ENCODE measurements at places on chromosomes 16 and 17.

- DNase-seq: peak; percentile 27
Measured at GRCh38 chr17:75642784-75643642, 9.8 kb downstream of the SMIM5 start.

GRCh38 chr17:38892083-38892482 lies 22.2 kb downstream of the LASP1 start:
- no peak for DNase-seq

DNA sequence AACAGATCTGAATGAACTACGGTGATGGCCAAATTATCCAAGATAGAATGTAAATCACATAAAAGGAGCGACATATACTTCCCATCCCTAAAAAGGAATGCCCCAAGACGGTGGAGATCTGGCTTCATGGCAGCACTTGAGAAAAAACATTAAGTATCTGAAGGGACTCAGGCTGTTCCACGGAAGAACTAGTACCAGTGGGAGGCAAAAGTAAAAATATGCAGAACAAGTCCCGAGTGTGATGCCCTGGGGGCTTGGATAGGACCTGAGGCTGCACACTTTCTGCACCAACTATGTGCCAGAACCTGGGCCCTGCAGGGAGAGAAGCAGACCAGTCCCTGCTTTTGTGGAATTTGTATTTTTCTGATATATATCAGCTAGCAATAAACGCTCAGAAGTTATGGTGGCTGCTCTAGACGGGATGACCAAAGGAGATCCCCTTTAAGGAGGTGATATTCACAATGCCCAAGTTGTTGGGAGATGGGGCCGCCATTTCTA lies 539 bp upstream of the CKLF start:
- DNase-seq: no peak

DNA sequence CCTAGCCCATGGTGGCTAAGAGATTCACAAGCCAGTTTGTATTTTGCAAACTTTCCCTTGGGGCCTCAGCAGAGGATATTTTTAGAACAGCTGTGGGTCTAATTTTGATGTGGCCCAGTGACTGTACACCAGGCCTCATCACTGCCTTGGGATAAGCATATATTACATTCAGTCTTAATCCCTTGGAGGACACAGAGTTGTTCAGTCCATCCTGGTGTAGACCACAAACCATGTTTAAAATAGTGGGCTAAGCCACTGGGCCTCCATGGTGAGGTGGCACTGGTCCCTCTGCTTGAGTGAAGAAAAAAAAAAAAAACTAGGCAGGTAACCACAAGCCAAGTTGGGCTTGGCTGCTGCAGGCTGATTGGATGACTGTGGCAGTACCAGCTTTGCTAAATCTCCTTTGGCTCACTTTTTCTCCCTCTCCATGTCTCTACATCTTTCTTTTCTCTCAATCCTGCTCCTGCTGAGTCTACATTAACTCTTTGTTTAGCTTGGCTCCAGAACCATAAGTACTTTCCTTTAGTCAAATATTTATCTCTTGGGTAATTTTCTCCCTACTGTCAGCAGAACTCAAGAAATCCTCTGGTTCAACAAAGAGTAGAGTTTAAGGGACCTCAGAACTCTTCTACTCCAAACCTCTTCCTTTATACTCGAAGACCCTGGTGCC lies 120.0 kb upstream of the TBX2 start:
- DNase-seq: no peak

- no peak for DNase-seq
Measured at GRCh38 chr16:69833357-69834282, 71.5 kb downstream of the WWP2 start.

DNA sequence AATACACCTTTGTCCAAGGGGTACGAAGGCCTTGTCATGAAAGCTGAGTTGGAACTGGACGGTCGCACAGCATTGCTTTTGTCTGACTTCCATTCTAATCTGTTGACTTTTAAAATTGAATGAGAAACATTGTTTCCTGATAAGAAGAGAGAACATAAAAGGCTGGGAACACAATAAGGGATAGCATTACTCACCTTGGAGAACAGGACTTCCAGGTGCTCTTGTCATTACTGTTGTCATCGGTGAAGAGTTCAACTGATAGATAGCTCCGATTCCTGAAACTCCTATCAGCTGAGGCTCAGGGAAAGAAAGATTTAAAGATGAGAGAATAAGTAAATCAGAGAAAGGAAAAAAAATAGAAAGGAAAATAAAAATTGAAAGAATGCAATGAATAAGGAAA lies 351.1 kb downstream of the KCNJ2 start:
- no peak for DNase-seq

DNA sequence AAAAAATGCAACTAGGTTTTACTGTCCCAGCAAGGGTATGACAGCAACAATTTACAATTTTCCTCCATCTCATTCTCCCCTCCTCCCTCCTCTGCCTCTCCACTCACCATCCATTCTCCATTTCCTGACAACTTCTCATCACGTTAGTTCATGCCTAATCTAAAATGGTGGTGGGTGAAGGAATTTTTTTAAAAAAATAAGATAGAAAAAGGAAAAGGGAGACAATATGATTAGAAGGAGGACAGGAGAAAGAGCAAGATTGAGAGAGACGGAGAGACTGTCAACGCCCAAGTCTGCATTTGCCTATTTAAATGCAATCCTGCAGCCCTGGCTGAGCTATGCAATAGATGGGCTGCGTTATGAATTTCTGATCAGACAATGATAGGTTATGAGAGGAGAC lies 380.7 kb upstream of the PSMD7 start:
- no peak for DNase-seq

- no peak for DNase-seq
Measured at GRCh38 chr16:79401782-79402181, 198.8 kb downstream of the MAF start.

DNA sequence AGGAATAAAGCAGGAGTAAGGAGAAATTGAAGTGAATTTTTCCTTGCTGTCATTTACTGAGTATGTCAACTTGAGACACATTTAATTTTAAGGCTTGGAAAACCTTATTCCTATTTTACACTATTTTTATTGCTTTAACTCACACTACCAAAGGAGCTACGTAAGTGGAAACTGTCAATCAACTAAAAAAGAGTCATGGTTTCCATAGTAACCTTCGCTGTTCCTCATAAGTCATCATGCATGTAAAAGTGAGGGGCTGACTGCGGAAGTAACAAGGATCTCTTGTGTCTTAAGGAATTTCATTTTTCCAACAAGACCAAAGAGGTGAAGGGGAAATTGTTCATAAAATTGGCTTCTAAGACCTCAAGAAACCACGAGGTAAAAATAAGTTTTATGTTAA lies 516.2 kb upstream of the CA10 start:
- no peak for DNase-seq

DNA sequence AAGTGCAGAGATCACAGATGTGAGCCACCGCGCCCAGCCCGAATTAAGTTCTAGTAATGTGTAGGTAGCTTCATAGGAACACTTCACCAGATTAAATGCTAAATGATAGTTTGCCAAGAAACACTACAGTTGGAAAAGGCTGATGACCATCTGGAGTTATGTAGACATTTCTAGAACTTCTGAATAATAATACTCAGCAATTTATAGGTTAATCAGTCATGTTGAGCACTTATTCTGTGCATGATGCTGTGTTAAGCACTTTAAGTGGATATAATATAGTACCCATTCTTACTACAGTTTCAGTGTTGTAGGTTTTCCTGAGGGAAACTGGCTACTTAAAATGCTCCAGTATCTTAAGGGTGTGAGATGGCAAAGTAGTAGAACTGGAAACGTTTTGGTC lies 45.2 kb downstream of the NUP93 start:
- DNase-seq: no peak

DNA sequence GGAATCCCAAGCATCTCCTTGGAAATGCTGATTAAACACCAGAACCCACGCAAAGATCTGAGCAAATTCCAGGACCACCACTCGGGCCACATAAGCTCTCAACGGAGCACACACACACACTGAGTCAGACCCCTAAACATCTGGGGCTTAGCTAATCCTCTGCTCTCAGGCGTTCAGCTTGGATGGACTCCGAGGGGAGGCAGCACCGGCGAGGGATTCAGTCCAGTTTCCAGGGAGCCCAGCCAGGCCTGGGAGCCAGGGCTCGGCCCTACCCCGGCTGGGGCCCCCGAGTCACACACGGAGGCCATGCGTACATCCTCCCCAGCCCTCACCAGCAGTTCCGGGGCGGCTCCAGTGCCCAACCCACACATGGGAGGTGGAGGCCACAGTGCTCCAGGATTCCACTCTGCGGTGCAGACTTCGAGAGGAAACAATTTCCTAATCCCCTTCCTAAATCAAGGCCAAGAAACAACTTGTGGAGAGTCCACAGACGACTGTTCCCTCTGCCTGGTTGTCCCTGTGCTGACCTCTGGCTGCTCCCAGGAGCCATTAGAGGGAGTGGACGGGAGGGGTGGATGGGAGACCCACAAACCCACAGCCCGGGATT lies 70.5 kb downstream of the GAS7 start:
- DNase-seq: no peak

DNA sequence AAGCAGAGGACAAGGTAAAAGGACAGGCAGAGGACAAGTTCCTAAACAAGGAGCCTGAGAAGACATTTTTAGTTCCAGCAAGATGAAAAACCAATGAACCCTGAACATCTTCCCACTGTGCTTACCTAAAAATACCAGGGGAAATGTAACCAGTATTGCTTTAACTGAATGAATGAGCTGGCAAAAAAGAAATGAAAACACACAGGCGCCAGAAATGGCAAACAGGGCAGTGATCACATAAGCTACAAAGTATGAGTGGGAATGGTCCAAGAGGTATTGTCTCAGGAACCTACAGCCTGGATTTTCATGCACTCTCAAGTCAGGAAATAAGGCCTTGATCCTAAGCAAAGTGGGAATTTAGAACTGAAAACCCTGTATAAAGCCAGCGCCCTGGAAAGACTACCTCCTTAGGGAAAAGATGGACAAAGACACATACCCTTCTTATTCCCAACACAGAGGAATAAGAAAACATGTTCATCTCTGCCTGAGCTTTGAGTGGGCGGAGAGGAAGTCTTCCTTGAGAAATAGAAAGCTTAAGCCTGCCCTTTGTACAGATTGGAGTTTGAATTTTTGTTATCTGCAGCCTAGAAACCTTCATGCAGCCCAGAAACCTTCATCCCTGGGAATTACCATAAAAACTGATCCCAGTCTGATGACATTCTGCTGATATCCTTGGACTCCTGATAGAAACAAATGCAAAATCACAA lies 2.1 kb downstream of the CMTM2 start:
- no peak for DNase-seq

- no peak for DNase-seq
Measured at GRCh38 chr16:58027161-58027915, 1.8 kb downstream of the MMP15 start.

GRCh38 chr17:76925441-76925891 lies 57.3 kb downstream of the MGAT5B start:
- DNase-seq: no peak

GRCh38 chr16:53714205-53715022 lies 10.5 kb downstream of the FTO start:
- DNase-seq: no peak

- DNase-seq: no peak
Measured at GRCh38 chr17:9549215-9549614, 26.4 kb downstream of the STX8 start.

- DNase-seq: no peak
Measured at GRCh38 chr17:47277921-47278320, 24.3 kb downstream of the ITGB3 start.

DNA sequence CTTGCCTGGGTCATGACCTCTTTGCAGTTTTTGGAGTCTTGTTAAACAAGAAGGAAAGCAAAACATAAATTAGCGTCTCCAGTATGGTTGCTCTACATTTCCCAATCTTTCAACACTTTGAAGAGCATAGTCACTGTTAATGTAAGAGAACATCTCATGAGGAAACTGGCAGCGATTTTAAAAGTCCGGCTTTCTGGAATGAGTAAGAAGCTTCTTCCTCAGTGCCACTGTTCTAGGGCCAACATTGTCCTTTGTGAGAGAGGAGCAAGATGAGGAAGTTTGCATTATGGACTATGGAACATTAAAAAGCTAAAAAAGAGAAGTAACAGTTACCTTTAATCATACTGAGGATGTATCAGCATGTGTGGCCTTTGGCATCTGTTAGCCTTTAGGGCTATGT lies 73.1 kb downstream of the WNT3 start:
- no peak for DNase-seq

DNA sequence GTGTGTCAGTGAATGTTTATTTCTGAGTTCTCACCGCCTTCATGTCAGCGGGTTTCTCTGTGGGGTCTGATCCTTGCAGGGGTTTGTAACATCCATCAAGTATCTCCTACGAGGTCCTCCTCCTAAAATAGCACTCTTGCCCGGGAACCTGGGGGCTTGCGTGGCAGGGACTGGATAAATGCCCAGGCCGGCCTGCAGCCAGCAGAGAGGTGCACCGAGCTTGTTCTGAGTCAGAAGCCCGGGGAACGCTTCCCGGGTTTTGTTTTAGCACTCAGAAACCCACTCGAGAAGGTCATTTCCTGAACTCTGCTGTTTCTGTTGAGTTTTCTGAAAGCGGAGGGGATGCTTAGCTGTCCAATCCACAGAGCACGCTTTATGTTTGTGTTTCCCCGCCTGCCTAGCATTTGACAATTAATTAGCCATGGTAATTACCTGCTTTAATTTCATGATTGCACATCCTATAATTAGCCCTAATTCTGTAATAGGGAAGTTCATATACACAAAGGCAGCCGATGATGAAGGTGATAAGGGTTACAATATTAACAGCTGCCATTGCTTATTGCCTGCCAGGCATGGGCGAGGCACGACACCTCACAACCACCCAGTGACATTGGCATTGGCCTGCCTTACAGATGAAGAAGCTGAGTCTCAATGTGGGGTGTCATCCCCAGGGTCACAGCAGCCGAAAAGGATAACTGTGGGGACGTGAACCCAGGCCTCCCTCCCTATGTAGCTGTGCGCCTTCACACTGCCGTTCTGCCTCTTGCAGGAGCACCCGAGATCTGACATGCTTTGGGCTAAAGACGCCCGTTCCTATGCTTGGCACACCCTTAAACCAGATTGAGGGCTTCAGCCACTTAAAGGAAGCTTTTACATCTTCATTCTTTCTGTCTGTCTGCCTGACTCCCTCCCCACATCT lies 333.1 kb downstream of the CPPED1 start:
- DNase-seq: peak; percentile 36

- DNase-seq: no peak
Measured at GRCh38 chr16:58508671-58509251, 6.6 kb upstream of the SETD6 start.

GRCh38 chr16:23453338-23454052 lies 506 bp upstream of the COG7 start:
- DNase-seq: no peak

DNA sequence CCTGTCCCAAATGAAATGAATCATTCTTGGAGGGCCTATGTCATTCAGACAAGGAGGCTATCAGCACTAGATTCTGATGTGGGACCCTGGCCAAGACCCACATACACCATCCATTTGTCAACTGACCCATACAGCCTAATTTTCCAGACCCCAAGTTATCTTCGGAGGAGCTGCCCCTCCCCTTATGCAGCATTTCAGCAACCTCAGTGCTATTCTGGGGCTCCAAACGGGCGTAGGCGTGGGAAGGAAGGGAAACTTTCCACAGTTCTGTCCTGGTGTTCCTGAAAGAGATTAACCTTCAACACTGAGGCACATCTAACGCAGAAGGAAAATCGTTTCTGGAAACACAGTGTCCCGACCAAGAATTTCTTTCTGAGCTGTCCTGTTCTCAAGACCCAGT lies 86.7 kb downstream of the MYH11 start:
- DNase-seq: no peak
